ENCODE measurements at places on chromosomes 12 and 14. TPM values are rescaled to one million over a fixed set of nuclear protein-coding genes. Genes with fewer than 3 reads are reported as not detected.

ANKS1B gene
- total RNA-seq: 0.76 TPM

- no peak overlapping the region for H3K4me3 ChIP-seq
- no peak for DNase-seq
- H3K4me1 ChIP-seq: peaks cover 4% of the 10 kb centered on the region
- peaks cover 9% of the 10 kb centered on the region for H3K36me3 ChIP-seq
Measured at GRCh38 chr12:19808371-19808770, 369.1 kb downstream of the AEBP2 start.

- no peak overlapping the region for H3K27ac ChIP-seq
- H3K36me3 ChIP-seq: no peaks in the 10 kb centered on the region
- H3K4me1 ChIP-seq: no peaks in the 10 kb centered on the region
- no peak for DNase-seq
- no peak overlapping the region for H3K4me3 ChIP-seq
Measured at GRCh38 chr12:79560225-79560889, 130.4 kb downstream of the PAWR start.

GRCh38 chr12:46555406-46555852 is 182.9 kb upstream of the SLC38A2 start:
- no peak overlapping the region for H3K27ac ChIP-seq
- H3K36me3 ChIP-seq: peaks cover 32% of the 10 kb centered on the region
- peaks cover 41% of the 10 kb centered on the region for H3K4me1 ChIP-seq
- H3K4me3 ChIP-seq: no peak overlapping the region
- no peaks in the 10 kb centered on the region for H3K27me3 ChIP-seq

DNA sequence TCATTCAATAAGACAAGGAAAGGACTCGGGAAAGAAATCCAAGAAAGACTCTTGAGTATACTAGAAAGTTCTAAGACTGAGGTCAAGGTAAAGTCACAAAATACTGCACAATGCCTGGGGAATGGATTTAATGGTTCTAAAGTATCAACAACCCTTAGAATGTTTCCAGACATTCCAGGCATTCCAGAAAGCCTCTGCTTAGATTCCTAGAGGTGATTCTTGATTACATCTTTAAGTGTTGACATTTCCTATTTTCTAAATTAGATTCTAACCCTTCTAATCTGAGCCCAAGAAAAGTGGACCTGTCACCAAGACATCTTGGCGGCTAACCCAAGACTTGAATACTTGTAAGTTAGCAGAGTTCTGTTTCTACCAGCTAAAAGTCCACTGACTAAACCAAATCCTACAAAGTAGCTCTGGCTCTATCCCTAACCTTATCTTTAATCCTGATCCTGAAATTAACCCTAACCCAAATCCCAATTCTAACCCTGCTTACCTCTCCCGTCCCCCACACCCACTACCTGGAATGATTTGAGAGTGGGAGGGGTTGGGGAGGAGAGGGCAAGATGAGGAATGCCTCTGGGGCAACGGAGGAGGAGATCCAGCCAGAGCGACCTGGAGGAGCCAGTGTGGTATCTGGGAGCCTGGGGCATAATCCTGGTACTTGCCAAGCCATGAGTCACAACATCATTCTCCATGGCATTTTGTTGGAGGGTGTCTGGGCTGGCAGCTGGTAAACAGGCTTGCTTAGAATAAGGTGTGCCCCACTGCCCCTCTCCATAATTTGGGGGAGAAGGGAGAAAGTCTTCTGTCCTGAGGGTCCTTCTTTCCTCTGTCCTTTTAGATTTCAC is 93.4 kb upstream of the HOXC13 start:
- H3K4me1 ChIP-seq: no peaks in the 10 kb centered on the region
- H3K27ac ChIP-seq: no peak overlapping the region

DNA sequence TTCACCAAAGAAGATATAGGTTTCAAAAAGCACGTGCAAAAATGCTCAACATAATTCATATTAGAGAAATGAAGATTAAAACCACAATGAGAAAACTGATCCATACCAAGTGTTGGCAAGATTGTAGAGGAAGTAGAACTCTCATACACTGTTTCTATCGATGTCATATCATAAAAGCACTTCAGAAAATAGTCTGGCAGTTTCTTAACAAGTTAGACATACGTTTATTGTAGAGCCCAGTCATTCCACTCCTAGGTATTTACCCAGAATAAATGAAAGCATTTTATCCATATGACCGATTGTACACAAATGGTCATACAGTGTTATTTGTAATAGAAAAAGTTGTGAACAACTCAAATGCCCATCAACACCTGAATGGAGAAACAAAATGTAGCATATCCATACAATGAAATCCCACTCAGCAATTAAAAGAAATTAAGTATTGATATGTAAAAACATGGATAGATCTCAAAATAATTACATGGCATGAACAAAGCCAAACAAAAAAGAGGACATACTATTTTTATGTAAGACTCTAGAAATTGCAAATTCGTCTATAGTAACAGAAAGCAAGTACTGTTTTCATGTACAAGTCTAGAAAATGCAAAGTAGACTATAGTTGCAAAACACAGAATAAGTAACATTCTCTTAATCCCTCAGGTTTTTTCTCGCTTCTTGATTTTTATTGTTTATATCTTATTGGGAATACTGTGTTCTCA is 41.0 kb downstream of the USP15 start:
- H3K36me3 ChIP-seq: peaks cover 94% of the 10 kb centered on the region
- no peaks in the 10 kb centered on the region for H3K27me3 ChIP-seq
- peaks cover 37% of the 10 kb centered on the region for H3K4me1 ChIP-seq
- H3K4me3 ChIP-seq: no peak overlapping the region
- H3K27ac ChIP-seq: no peak overlapping the region

All from activated T-helper 2 cell treated with anti-CD3 and anti-CD28 coated beads, Interferon-gamma antibody, Interleukin-2, Interleukin-4, amounts not matched to agents 10 μg/mL and 5 μg/mL and 100 μg/mL, durations not matched to agents 14 hours and 24 hours and 36 hours (primary cell).